ENCODE measurements at places on chromosomes 12 and 14.

DNA sequence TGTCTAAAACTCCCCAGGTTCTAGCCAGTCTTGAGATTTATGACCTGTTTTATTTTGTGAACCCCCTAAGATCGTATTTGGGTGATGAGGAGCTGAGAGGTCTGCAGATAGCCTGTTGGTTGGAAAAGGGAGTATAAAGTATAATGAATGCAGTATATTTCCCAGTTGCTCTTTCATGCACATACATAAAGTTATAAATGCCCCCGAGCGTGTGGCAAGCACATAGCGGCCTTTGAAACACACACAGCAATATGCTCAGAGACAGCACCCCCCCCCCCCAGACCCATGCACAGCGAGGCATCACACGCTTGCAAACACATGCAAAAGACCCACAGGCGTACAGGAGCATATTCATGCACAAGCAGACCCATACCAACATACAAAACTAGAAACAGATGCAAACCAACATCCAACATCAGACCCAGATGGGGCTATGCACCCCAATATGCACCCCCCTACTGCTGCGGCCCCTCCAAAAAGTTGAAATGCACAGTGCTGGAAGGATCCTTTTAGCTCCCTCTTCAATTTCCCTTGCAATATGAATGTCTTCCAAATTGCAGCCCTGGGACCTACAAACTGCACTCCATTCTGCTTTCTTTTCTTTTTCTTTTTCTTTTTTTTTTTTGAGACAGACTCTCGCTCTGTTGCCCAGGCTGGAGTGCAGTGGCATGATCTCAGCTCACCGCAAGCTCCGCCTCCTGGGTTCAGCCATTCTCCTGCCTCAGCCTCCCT is 82.2 kb upstream of the TBX3 start:
- DNase-seq = no peak

- no peak for DNase-seq
Measured at GRCh38 chr12:69332815-69333358, 15.3 kb upstream of the LYZ start.

- no peak for DNase-seq
Measured at GRCh38 chr12:97229004-97229403, 233.6 kb upstream of the RMST start.

DNA sequence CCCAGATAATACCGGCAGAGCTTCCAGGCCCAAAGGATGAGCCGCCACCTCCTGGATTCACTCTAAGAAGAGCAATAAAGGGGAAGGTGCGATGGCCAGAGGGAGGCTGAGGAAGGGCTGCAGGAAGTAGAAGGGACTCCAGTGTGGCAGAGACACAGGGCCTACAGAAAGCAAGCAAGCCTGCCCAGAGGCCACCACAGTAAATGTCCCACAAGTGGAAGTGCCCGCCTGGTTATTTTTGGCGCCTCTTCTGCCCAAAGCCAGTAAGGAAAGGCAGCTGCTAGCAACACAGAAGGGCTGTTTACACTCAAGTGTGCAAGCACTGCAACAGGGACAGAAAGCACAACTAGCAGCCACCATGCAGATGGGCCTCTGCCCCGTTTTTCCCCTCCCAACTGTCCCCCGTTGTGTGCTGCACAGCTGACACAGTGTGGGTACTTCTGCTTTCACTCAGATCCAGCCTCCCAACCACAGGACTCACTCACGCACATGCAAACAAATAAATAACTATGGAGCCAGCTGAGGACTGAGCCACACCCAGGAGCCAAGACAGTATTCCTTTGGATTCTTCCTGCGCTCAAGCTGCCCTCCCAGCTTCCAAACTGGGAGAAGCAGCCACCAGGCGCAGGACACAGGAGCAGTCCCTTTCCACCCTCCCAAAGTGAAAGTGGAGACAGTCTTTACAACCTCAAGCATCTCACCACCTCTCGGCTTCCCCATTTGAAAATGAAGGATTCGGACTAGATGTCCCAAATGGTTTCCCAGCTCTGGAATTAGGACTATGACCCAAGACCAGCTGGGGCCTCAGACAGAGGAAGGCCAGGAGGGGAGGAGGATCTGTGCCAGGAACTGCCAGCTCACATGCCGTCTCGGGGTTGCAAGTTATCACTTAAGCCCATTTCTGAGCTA is 40.0 kb upstream of the PNMA1 start:
- DNase-seq = peak; percentile 61

- DNase-seq = no peak
Measured at GRCh38 chr12:121793440-121793837, at the start of gene RHOF. TSS of gene RHOF (minus strand) at chr12:121793688. CDS start at chr12:121793633, 55 bp downstream.

- DNase-seq = no peak
Measured at GRCh38 chr12:32025906-32026305, 66.7 kb downstream of the RESF1 start.

- no peak for DNase-seq
Measured at GRCh38 chr12:118645219-118645618, 268.9 kb downstream of the SUDS3 start.

GRCh38 chr12:116640281-116640680 is 81.1 kb downstream of the MAP1LC3B2 start:
- DNase-seq = no peak

GRCh38 chr14:56244138-56244789 is 126.1 kb downstream of the PELI2 start:
- DNase-seq = peak; percentile 95

GRCh38 chr12:14995583-14996425 is 23.0 kb downstream of the PDE6H start:
- peak; percentile 56 for DNase-seq

DNA sequence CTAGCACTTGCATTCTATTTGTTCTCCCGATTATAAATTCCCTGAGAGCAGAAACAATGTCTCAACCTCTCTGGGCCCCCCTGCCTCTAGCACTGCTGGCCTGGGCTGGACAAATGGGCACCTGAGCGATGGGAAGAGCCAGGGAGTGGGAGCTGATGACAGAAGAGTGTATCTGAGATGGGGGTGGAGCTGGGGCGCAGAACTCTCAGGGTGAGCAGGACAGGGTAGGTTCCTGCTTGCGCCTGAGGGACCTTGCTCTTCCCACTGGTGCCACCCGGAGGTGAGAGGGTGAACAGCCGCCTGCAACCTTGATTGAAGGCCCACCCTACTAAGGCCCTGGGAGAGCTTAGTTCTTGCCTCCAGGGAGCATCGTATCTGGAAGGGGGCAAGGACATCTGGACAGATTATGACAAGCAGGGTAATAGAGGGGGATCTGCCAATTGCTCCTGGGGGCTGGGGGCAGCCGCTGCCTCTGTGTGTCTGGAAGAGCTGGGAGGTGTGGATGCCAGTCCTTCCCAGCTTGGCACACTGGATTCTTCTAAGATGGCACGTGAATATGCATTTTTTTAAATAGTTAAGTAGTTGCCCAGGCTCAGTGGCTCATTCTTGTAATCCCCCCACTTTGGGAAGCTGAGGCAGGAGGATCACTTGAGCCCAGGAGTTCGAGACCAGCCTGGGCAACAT is 43.0 kb upstream of the TSPAN9 start:
- DNase-seq = peak; percentile 52

- DNase-seq = peak; percentile 90
Measured at GRCh38 chr14:64117671-64118402, 176.3 kb downstream of the ESR2 start.

DNA sequence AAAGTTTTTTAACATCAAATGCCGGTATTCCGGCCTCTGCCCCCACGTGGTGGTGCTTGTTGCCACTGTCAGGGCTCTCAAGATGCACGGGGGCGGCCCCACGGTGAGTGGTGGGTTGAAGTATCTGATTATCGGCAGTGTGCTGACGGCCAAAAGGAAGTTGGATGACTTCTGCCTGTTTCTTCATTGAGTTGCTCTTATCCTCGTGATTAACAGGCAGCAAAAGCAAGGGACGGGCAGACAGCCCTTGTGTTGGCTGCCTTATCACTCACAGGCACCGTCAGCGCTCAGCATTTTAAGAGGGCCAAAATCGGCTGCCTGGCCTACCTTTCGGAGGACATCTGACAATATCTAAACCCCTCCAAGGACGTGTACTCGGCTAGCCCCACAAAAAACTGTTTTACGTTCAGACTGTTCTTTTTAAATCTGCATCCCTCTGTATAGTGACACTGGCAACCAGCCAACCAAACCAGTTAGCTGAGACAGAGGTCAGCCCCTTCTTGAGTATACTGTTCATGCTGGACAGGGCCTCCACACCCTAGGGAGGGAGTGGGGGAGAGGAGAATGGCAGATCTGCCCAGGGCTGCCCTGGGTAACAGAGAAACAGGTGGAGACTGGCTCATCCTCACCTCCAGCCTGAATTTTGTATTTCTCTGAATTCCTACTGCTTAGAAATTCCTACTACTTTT is 22.9 kb upstream of the AKAP5 start:
- no peak for DNase-seq

GRCh38 chr14:74084277-74085046 is at the start of the genes ALDH6A1 and LIN52:
TSS of gene ALDH6A1 (minus strand) at chr14:74084453. CDS start at chr14:74084394, 59 bp downstream.
TSS of gene LIN52 (plus strand) at chr14:74084956. CDS start at chr14:74084975, 19 bp downstream.
- peak; percentile 100 for DNase-seq

DNA sequence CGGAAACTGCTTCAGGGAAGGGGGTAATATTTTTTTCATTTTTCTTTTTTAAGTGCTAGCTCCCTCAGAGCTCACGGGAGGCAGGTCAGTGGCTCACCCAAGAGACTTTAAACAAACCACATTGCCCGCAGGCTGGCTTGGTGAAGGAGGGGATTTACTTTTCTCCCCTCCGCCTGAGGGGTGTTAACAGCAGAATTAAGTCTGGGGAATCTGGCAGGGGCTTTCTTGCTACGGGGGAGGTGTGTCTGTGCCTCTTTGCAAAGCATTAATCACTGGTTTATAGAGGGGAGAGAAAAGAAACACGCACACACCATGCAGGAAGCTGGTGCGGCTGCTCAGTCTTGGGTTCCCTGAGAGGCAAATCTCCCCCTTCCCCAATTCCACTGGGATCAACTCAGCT is 26.2 kb upstream of the TBX3 start:
- no peak for DNase-seq

DNA sequence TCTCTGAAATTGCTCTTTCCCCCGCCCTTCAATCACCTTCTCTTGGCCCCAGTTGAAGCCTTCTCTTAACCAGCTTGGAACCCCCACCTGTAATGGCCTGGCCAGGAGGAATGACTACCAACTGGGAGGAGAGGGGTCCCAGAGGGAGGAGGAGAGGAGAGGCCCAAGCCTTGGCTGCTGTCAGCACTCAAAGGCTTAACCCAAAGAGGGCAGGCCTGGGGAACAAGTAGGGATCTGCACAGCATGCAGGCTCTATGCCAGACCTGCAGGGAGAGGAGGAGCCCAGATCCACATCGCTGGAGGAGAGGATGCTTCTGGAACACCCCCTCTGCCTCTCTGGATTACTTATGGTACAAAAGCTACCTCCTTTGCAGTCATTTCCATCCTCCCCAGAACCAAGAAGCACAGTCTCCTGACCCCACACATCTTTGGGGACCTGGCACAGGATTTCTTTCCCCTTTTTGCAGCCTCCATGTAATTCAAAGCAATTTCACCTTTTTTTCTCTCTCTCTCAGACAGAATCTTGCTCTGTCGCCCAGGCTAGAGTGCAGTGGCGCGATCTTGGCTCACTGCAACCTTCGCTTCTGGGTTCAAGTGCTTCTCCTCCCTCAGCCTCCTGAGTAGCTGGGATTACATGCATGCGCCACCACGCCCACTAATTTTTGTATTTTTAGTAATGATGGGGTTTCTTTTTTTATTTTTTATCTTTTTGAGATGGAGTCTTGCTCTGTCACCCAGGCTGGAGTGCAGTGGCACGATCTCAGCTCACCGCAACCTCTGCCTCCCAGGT is 6.2 kb downstream of the RARG start:
- no peak for DNase-seq
